Stimulated activated CD8-positive, alpha-beta memory T cell treated with anti-CD3 and anti-CD28 coated beads, Interleukin-2, amount 100 ng/mL, for 1 hour (primary cell): ENCODE measurements at places on chromosomes 5 and 9.

GRCh38 chr9:137055385-137056364 lies 1.8 kb upstream of the ENTPD2 start:
- DNase-seq, result no peak

DNA sequence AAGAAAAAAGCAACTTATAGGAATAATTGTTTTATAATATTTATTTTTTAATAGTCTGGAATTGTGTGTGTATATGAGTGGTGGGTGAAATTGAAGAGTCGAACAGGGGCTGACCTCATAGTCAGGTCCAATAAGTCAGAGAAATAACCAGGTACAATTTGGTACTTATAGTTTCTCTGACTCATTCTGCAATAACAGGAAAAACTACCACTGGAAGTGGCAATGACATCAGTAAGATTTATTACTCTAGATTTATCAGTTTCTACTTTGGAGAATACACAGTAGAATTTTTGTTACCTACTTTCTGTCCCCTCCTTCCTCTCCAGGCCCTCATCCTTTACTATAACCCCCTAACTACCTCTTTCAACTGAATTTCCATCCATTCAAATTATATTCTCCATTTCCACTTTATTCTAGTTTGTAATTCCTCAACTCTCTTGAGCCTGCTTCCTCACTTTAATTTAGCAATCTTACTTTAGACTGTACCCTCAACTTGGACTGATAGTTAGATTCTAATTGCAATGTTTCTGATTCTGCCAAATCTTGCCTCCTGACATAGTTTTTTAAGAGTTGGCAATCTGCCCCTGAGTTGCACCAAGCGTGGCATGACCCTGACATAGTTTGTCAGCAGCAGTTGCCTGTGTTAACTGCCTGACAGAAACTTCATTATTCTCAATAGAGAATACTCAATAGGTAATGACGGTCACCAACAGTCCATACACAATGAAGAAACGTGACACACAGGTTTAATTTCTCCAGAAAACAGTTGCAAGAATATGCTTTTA lies 475.3 kb upstream of the RIOK2 start:
- DNase-seq, result no peak

DNA sequence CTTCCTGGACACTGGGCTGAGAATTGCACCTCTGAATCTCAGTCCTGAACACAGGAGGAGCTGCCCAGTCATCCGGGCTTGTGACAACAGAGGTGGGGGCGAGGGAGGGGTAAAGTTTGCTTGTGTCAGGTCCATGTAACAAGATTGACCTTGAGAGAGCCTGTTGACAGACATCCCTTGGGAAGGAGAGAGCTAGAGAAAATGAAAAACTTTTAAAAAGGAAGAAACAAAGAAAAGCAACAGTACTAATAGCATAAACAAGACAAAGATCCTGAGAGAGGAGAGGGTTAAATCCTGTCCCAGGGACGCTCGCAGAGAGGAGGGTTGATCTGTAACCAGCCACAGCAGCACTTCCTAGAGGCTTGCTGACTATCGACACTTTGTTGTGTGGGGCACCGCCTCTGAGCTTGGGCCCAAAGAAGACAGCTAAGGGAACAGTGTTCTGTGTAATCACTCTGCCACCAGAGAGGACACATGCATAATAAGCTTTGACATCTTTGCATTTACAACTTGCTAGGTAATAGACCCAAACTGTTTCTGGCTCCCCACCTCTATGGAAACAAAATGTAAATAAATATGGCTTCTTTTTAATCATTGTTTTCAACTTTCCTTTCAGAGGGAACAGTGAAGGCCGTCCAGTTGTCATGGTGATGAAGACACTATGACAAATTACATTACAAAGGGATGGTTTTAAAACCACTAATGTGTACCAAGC lies 363.7 kb downstream of the CSNK1G3 start:
- DNase-seq, result no peak

- DNase-seq, result no peak
Observed at GRCh38 chr9:101445353-101446029, 9.9 kb upstream of the ALDOB start.

DNA sequence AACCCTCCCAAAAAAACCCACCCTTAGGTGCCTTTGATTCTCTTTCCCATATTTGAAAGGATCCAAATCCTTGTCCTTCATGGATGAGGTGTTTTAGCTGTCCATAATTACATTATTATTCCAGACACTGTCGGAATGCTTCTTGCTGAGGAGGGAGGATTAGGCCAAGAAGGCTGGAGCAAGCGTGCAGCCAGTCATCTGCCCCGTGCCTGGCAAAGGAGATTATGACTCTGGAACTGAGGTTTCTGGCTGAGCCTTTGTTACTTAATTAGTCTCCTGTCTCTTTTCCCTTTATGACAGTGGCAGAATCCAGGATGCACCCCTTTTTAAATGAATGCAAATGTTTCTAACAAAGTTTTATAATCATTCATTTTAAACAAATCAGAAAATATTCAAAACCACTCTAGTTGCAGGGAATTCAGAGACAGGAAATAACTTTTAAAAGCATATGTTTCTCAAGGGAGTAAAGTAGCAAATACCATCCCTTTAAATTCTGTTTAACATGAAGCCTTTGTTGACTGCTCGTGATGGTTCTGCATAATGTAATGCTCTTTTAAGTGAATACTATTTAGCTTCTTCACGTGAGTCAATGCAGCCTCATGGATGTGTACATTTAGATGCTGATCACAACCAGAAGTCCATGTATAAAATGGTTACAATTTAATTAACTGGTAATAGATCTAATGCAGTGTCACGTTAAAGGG lies 69.8 kb downstream of the GALNT10 start:
- DNase-seq, result no peak

DNA sequence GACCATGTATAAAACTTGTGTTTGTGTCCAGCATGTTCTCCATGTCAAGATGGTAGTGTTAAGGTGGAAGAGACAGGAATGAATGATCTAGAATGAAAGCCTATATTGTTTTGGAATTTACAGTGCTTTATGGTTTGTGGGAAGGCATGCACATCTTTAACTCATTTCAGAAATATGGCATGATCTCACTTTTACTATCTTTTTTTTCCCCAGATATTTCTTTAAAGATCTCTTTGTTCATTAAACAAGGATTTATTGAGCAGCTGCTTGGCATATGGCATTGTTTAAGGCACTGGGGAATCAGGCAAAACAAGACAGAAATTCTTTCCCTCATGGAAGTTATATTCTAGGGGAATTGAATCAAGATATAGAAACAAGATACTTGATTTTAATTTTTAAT lies 51.7 kb downstream of the SLC12A2 start:
- no peak for DNase-seq

GRCh38 chr9:37914154-37914551 lies 10.2 kb upstream of the SLC25A51 start:
- no peak for DNase-seq

DNA sequence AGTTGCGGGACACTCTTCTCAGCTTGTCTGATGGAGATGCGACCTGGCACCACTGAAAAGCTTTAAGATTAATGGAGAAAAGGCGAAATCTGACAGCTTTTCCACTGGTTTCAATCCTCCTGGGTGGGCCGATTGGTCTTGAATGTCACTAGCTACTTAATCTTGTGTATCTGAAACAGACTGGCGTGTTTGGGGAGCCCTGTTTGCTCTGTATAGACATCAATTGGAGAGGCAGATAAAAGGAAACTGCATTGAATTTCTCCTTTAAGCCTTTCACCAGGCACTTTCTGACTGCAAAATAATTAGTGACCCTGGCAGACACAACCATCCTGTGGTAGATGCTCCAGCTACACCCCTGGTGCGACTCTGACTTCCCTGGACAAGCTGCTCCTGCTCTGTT lies 224.2 kb downstream of the NDUFS4 start:
- no peak for DNase-seq
